Hematopoietic multipotent progenitor cell treated with erythropoietin and hydrocortisone succinate and interleukin-3 and kit ligand, for 4 days (in vitro differentiated cells): ENCODE measurements at places on chromosomes 2 and 18.
A peak's percentile ranks its signal among the peaks of the same experiment; 100 is the strongest.

GRCh38 chr2:159904959-159905305 lies 106.9 kb upstream of the CD302 start:
- peak; percentile 89 for DNase-seq

- DNase-seq = no peak
Observed at GRCh38 chr18:49133112-49133511, 182.3 kb upstream of the SMAD7 start.

DNA sequence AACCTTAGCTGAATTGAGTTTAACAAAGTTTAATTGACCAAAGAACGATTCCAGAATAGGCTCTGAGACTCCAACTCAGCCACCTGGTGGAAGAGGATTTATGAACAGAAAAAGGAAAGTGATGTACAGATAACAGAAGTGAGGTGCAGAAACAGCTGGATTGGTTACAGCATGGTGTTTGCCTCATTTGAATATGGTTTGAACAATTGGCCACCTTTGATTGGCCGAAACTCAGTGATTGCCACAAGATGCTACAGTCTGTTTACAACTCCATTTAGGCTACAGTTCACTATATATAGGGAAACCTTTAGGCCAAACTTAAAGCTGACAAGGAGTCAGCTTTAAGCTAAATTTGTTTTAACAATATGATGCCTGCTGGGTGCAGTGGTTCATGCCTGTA lies 28.1 kb upstream of the SLC35G4 start:
- DNase-seq = no peak

GRCh38 chr2:232196802-232197201 lies 181.7 kb upstream of the ALPP start:
- DNase-seq = no peak

DNA sequence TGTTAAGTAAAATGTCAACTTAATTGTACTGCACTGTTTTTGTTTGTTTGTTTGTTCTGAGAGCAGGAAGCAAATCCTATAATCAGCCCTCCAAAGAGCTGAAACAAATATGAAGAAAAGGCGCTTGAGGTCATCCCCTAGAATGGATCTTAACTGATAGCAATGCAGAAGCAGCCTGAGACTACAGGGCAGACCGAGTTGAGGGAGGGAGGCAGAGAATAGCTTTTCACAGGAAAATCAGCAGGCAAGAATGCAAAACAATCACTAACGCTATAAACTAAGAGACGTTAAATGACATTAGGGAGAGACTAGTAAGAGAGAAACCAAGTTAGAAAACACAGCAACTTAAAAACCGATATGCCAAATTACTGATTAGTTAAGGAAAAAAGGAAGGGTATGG lies 37.2 kb downstream of the GALNT1 start:
- DNase-seq = peak; percentile 55

- DNase-seq = peak; percentile 40
Observed at GRCh38 chr2:58449286-58450010, 208.3 kb upstream of the FANCL start.

GRCh38 chr2:66305718-66306117 lies 129.2 kb upstream of the MEIS1 start:
- DNase-seq = no peak
